Stimulated activated CD4-positive, alpha-beta T cell treated with anti-CD3 and anti-CD28 coated beads, Interleukin-15, amount 100 ng/mL, for 1 hour (primary cell): ENCODE measurements at places on chromosomes 2 and 18.

DNA sequence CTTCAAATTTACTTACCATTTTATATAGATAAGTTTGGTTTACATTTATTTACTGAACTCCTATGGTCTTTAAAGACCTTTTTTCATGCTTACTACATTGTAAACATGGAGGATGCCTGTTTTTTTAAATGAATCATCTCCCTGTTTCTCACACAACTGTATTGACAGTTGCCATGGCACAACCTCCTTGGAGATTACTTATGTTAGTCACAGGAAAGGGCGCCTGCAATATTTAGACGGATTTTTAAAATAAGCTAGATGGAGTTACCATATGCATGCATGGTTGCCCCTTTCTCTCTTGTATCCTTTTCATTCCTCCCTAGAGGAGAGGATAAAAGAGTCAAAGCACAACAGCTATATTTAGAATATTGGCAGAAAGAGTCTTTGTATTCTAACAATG is 34.8 kb upstream of the CCDC102B start:
- no peak for DNase-seq

GRCh38 chr2:178367344-178367743 is 83.6 kb downstream of the PRKRA start:
- DNase-seq, result no peak

- DNase-seq, result no peak
Observed at GRCh38 chr2:57959390-57959789, 87.2 kb upstream of the VRK2 start.

- DNase-seq, result no peak
Observed at GRCh38 chr2:135525786-135526185, 5.2 kb downstream of the ZRANB3 start.

GRCh38 chr2:143132355-143132754 is 3.1 kb downstream of the ARHGAP15 start:
- no peak for DNase-seq

DNA sequence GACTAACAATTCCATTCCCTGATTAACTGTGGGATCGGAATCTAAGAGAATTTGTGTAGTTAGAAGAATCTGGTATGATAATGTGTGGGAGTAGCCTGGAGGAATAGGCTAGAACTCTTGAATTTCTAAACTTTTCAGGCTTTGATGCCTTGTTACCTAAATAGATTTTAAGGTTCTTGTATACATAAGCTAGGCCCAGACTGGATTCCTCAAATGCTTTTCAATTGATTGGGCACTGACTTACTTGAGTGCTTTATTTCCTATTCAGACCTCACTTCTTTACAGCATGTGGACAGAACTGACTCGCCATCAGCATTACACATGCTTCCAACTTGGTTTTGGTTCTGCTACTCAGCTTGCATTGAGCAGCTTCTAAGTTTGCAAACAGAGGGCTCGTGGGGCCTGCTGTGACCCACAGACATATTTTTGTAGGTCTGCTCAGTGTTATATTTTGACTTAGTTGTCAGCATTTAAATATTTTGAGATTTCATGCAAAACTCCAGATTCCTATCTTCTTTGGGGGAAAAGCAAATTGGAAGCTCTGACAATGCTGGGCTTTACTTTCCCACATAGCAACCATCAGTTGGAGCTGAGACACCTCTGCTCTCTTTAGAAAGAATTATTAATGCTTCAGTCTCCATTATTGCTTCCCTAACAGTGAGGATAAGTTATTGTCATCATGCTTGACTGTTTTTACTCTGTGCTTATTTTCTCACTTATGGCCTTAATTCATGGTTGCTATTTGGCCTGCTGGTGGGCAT is 5.7 kb downstream of the PARD3B start:
- DNase-seq, result no peak

- no peak for DNase-seq
Observed at GRCh38 chr2:140242889-140243288, 1462.7 kb upstream of the NXPH2 start.

DNA sequence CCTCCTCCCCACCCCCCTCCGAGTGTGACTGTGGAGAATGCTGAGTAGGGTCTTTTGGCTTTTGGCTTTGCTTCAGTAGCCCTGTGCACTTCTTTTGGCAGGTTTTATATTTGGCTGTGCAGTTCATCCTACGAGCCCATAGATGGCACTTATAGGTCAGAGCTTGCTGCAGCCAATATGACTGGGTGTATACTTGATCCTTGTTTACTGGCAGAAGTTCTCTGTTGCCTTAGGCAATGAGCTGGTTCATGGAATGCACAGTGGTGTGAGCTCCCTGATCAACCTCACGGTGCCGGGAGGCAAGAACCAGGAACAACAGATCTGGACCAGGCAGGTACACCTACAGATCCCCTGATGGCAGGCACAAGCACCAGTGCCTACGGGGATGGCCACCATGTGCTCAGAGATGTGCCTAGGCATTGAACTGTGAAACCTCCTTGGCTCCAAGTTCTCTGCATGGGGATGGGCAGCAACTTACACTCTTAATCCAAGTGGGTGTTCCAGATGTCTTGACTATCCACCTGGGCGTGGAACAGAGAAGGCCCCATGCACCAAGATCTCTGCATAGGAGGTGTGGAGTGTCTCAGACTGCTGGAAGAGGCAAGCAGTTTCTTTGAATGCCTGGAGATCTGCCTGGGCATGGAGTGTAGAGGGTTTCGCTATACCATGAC is 190.4 kb downstream of the KIAA1328 start:
- DNase-seq, result no peak

DNA sequence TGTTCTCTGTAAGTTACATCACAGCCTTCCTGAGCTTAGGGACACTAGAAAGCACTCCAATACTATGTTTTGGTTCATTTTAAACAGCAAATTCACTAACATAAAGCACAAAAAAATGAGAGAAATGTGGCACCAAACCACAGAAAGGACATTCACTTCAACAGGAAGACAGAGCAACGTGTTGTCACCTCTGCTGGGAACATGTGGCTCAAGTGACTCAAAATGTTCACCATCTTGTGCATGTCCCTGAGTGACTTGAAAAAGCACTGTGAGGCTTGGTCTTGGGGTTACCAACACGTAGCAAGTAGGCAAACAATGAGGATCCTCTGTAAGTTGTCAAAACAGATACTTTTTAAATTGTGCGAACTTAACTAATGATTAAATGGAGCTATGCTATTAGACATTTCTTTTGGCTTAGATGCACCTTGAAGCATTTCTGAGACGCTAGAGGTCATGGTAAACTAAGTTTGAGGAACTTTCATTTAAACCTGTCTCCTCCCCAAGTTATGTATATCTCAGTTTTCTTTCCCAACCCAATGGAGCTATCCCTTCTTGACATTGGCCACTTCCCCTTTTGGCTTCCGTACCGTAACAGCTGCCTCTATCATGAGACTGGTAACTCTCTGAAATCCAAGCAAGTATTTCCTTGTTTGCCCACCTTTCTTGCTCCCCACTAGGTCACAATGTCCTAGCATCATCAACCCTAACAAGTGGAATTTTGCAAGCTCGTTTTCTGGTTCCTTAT is 14.0 kb upstream of the ST6GAL2 start:
- DNase-seq, result no peak

GRCh38 chr18:62877411-62878221 is 162.3 kb downstream of the PHLPP1 start:
- no peak for DNase-seq

DNA sequence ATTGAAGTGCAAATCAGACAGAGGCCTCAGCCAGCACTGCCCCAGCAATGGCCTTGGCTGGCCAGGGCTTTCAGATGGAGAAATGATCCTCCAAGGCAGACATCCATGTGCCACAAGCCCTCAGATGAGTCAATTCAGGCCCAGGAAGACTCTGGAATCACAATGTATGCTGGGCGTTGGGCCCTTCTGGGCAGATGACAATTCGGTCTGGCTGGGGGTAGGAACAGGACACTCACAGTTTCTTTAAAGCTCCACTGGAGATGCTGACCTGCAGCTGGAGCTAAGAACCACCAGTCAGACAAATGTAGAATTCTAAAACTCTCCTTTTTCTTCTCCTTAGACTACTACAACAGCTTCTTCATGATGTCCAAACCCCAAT is 7.1 kb upstream of the CRYGC start:
- DNase-seq, result no peak

- peak; percentile 43 for DNase-seq
Observed at GRCh38 chr2:30239308-30239985, 8.1 kb downstream of the LBH start.

- DNase-seq, result no peak
Observed at GRCh38 chr2:43467891-43468290, 127.9 kb downstream of the THADA start.

GRCh38 chr2:15298770-15299169 is 262.4 kb downstream of the NBAS start:
- DNase-seq, result no peak

DNA sequence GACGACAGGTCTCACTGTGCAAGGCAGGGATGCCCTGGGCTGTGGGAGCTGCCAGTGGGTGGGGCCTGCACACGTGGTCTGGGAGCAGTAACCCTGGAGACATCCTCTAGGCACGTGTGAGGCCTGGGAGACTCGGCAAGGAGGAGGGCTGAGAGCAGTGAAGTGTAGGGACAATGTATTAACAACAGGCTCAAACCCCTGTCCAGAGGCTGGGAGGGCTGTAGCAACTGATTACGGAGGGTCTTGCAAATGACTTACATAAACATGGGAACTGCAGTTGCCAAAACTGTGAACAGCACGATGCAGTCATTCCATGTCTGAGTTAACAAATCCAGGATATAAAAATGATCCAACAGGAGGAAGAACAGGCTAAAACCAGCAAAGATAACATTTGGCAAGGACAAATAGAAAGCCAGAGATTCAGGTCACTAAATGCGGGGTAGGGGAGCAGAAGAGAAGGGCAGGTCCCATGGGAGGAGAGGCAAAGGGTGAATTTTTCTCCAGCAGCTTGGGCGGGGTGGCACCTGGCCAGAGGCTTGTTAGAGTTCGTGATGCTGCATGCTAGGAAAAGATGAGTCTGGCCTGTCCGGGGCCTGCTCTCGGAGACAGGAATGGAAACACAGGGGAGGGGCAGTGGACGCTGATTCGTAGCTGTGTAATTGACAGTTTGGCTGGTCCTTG is 44.9 kb downstream of the CYP27C1 start:
- DNase-seq, result no peak
